ENCODE measurements at places on chromosomes 11 and 22.

DNA sequence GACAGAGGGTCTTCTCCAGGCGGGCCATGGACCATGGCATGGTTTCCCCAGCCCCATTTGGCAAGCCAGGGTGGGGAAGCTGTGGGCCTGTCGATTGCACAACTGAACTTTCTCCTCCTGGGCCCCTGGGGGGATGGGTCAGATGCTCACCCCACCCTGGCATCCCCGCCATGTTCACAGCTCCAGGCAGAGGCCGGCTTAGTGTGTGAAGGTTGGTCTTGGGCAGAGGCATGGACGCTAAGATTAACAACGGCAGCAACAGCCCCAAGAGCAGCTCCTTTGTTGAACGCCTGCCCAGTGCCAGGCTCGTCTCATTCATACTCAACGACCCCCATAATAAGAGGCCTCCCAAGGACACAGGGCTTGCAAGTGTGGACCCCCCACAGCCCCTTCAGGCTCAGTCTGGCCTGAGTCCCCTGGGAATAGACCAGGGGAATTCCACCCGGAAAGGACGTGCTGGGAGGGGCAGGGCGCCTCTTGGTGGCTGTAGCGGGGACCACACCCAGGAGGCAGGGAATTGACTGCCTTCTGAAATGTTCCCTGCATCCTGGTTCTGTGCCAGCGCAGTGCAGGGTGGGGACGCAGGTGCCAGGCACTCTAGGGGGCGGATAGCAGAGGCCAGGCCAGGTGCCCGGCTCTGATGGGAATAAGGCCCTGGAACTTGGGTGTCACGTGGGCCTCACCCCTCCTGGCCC, 8.3 kb downstream of the TSPO start:
- DNase-seq = no peak

DNA sequence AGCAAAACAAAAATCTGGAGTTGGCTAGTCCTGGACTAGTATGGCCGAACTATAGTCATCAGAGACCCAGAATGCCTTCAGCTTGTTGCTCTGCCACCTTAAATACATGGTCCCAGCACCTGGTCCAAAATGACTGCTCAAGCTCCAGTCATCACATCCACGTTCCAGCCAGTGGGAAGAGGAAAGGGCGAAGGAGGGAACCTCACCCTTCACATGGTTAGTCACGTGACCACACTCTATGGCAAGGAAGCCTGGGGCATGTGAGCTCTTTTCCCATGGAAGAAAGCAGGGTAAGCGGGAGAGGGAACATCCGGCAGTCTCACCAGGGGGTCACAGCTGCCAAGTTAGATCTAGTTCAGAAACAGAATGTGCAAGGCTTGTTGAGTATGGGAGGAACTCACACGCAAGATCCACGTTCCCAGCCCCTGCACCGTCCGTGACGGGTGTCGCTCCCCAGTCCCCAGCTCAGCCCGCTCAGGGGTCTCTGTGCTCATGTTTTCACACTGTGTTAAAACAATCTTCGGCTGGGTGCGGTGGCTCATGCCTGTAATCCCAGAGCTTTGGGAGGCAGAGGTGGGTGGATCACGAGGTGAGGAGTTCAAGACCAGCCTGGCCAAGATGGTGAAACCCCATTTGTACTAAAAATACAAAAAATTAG, 1.9 kb upstream of the ANO9 start:
- no peak for DNase-seq

DNA sequence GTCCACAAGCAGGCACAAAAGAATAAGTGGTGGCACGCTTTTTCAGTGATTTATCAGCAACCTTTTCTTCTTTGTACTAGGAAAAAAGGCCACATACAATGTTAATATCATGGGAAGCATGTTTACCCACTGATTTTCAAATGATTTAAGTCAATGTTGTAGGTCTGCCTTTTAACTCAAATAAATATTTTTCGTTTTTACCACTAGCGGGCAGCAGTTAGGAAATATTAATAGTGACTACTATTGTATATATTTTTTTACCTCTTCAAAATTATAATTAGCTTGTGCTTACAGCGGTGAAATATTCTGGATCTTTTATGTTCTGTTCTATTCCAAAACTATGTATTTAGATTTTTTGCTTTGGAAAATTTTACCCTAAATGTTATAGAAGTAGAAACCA, 6.4 kb upstream of the SLC17A6 start:
- no peak for DNase-seq

DNA sequence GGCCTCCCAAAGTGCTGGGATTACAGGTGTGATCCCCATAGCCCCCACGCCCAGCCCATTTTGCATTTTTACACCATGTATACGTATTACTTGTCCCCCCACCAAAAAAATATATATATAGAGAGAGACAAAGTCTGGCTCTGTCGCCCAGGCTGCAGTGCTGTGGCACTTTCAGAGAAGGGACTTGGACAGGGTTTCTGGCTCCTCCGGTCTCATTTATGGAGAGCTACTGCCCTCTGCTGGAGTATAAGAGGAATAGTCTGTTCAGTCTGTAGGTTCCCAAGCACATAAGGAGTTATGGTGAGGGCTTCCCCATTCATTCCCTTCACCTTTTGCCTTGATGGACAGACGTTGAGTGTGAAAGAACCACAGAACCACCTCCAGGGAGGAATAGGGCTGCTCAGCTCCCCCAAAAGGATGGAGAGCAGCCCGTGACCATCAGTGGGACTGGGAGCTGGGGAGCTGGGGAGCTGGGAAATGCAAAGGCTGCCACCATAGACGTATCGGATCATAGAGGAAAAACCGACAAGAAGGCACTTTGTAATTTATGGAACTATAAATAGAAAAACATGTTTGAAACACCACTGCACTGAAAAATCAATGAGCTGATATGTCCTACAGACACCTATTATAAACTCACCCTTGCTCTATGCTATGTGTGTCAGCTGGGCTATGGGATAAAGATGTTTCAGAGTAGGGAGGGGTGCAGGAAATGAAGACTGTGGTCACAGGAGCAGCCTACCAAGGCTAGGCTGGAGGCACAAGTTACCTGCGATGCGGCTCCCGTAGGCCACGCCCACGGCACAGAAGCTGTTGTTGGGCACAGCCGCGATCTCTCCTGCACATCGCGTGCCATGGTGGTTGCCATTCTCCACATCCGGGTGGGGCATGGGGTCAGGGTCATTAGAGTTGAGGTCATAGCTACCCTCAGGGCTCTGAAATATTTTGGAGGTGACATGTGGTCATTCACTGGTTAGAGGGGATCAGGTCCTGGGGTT, 5.2 kb downstream of the PCSK7 start:
- DNase-seq = peak; percentile 84

- no peak for DNase-seq
These were observed 282.3 kb downstream of the ST3GAL4 start for GRCh38 chr11:126637795-126638175.

DNA sequence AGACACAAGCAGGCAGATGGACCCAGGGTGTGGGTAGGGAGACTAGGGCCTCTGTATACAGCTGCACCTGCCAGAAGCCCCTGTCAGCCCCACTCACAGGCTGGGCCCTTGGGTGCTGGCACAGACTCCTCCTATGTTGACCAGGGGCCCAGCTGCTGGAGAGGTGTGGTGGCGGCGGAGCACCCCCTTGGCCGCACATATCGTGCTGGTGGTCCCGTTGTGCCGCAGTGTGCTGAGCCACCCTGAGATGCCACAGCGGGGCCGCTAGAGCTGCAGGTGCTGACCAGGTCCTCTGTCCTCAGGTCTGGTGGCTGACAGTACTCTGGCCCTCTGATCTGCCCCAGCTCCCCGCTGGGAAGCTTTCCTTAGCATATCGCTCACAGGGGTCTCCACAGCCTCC, 30.2 kb upstream of the B3GAT1 start:
- DNase-seq = no peak

DNA sequence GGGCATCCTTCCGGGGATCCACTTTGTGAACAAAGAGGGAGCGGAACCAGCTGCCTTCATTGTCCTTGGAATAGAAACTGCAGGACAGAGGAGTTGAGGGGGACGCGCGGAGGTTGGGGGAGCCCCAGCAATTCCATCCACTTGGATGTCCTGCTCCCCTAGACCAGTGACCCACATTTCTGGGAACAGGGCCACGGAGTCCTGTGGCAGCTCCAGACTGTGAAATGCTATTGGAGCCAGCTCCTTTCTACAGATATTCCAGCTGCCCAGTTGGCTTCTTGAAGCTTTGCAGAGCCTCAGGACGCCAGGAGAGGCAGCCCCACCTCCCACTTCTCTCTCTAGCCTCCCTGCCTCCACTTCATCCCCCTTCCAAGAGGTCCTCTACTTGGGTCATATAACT, 10.5 kb downstream of the NIPSNAP1 start:
- DNase-seq = no peak

DNA sequence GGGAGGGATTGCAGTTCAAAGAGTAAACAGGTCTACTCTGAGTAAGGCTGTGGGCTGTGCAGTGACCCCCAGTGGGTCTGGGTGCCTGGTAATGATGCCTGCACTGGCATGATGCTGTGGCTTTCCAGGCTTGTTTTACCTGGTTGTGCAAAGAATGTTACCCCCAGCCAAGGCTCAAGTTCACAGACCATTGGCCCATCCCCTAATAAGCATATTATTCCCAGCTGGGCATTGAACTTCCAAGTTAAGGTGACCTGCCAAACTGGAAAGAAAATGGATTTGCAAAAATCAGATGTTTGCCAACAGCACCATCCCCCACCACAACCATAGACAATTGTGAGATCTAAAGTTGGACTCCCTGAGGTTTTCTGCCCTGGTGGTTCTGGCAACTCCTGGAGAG, 7.9 kb upstream of the EHF start:
- no peak for DNase-seq

- DNase-seq = no peak
These were observed 11.9 kb downstream of the SHANK3 start for GRCh38 chr22:50684501-50684900.

DNA sequence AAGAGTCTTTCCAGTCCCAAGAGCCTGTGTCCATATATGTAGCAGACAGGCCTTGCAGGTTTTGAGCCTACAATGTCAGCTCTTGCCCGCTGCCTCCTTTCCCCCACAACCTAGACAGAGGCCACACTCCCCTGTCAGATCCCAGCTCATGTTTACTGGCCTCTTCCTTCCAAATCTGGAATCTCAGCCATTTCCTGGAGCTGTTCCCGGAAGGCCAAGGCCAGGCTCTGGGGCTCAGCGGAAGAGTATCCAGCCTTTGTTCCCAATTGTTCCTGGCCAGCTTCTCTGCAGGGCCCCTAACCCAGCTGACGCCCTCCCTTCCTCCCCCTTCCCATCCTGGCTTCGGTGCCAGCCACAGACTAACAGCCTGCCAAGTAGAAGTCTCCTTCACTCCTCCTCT, 1.0 kb upstream of the ROBO4 start:
- no peak for DNase-seq

Measured in GM13976 (cell line).